Esophagus squamous epithelium (tissue), 5 donors: ENCODE measurements at places on chromosomes 2 and 18.

GRCh38 chr2:1588051-1588977, 156.0 kb downstream of the PXDN start:
- DNase-seq = no peak

GRCh38 chr2:68319398-68320117, at the start of gene CNRIP1:
CNRIP1 (minus strand) TSS chr2:68319949; CDS start chr2:68319400, 549 bp downstream.
- DNase-seq = no peak

- no peak for DNase-seq
Observed at GRCh38 chr2:230827774-230828271, 36.9 kb upstream of the ITM2C start.

- DNase-seq = no peak
Observed at GRCh38 chr2:168679741-168680310, 122.6 kb upstream of the NOSTRIN start.

- no peak for DNase-seq
Observed at GRCh38 chr2:254241-254640, 9.6 kb downstream of the SH3YL1 start.

- DNase-seq = no peak
Observed at GRCh38 chr2:128450211-128451024, 131.8 kb upstream of the HS6ST1 start.

GRCh38 chr2:199458009-199458805, 468 bp upstream of the SATB2 start:
- no peak for DNase-seq

- DNase-seq = no peak
Observed at GRCh38 chr2:68223419-68223818, 28.9 kb downstream of the PPP3R1 start.

- no peak for DNase-seq
Observed at GRCh38 chr2:191115391-191115790, 35.4 kb downstream of the STAT4 start.

DNA sequence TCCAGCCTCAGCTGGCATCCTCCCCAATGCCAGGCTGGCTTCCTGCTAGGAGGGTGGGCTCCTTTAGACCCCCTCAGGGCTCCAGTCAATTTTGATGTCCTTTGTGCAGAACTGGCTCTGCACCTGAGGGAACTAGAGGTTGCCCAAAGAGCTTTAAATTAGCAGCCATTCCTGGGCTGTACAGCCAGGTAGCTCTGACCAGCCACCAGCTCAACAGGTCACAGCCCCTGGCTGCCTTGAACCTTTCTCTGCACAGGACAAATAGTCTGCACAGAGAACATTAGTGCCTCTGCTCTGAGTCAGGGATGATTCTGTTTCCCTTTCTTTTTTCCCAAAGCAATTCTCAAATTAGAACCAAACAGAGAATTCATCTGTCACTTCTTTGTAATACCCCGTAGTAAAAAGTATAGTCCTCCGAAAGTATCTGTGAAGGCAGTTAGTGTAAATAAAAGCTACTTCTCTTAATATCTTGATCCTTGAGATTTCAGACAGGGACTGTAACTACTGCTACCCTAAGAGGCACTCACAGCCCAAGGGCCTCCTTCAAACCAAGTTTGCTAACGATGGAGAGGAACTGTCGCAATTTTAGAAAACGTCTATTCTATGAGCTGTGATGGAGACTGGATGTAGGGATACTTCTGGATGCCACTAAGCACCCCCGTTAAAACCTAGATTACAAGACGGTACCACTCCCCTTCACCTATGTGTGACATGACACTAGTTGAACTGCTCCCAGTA, 3.0 kb downstream of the TTC32 start:
- no peak for DNase-seq

DNA sequence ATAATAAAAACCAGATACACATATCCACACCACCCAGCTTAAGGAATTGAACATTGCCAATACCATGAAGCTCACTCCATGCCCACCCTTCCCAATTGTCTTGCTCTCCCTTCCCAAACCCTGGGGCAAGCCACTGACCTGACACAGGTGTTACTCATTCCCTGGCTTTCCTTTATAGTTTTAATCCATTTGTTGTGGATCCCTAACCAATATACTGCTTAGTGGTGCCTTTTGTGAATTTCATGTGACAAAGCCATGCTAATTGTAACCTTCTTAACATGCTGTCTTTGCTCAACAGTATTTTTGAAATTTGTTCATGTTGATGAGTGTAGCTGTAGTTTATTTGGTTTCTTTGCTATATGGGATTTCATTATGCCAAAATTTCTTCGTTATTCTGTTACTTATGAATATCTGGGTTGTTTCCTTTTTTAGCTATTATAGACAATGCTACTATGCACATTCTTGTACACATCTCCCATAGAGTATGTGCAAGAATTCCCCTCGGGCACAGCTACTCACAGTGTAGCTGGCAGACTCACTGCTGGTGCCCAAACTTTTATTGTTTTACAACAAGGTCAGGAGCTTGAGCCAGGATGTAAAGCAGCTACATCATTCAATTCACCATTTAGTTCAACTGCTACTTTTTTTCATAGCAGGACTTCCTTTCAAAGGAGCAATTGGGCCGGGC, 90.8 kb upstream of the ATL2 start:
- no peak for DNase-seq

DNA sequence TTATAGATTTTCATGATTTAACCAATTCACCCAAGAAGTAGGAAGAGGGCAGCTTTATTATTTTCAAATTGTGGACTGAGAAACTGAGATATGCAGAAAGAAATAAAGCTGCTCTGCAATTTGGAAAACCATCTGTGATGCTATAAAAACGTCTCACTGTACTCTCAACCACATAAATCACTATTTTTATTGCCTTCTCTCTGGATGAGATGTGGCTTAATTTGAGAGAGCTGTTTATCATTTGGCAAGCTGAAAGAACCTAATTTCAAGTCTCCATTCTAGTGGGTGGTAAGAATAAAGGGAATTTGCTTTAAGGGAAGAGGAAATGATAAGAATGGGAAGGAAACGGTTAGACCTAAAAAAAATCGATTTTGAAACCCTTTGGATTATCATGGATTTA, 49.9 kb upstream of the CYP1B1 start:
- no peak for DNase-seq

- DNase-seq = no peak
Observed at GRCh38 chr2:107622741-107623310, 203.9 kb upstream of the RGPD4 start.

- DNase-seq = no peak
Observed at GRCh38 chr2:197369228-197369932, 58.8 kb upstream of the ANKRD44 start.

GRCh38 chr2:24206242-24206641, 31.4 kb downstream of the FAM228A start:
- DNase-seq = no peak

- no peak for DNase-seq
Observed at GRCh38 chr2:98234776-98235175, 111.5 kb upstream of the CNGA3 start.

GRCh38 chr2:240626531-240627300, 1.4 kb downstream of the GPR35 start:
- no peak for DNase-seq

DNA sequence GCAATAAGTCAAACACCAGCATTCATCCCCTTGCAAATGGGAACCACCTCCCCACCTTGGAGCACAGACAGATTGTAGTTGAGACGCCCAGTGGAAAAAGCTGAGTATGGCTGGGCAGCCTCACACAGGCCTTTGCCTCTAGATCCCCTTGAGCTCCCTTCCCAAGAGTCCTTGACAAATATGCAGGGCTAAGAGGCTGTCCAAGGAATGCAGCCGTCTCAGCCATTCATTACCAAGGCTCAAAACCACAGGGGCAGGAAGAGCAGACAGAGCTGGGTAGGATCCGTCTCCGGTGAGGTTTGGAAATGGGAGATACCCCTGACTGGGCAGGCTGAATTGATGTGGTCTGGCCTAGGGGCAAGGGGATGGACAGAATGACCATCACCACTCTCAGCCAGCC, 557.1 kb downstream of the TNS1 start:
- DNase-seq = no peak

GRCh38 chr2:45755585-45756335, 104.3 kb downstream of the PRKCE start:
- DNase-seq = no peak

DNA sequence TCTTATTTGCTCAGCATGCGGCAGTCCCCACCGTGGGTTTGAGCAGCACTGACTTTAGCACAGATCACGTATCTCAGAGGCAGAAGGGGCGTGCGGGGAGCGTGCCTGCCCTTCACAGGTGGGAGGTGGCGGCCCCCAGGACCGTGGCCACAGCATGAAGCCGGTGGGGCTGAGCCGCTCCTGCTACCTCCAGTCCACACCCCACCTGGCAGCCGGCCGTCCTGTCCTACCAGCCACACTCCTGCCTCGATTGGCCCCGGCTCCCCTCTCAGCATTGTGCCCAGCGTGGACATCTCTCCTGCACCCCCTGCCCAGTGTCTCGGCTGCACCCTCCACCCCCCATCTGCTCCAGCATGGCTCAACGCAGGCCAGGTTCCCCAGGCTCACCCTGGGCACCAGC, 73.6 kb downstream of the NFATC1 start:
- no peak for DNase-seq

DNA sequence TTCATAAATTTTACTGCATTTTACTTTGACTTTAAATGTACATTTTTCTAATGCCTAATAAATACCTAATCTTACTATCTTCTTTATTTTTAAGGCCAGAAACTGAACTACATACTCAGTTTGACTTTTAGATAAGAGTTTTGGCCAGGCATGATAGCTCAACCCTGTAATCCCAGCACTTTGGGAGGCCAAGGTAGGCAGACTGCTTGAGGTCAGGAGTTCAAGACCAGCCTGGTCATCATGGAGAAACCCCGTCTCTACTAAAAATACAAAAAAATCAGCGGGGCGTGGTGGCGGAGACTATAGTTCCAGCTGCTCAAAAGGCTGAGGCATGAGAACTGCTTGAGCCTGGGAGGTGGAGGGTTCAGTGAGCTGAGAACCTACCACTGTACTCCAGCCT, 9.1 kb downstream of the ATF2 start:
- DNase-seq = no peak

- no peak for DNase-seq
Observed at GRCh38 chr2:102046135-102046986, 54.6 kb downstream of the IL1R2 start.

GRCh38 chr2:74835831-74836674, 2.1 kb downstream of the HK2 start:
- no peak for DNase-seq

DNA sequence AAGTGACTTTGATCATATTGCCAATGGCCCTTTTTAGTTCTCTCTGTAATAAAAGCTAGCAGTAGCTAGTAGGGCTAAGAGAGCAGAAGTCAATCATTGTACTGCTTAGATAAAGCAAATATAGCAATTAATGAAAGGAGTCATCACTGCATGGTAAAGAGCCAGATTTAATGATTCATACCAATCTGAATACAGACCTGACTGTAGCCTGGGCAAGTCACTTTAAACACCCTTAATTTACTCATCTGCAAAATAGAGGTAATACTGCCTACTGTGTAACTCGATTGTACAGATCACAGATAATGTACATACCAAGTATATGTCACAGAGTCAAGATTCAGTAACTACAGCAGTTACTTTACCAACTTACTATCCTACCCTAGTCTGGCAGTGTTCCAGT, 63.6 kb downstream of the ASXL2 start:
- no peak for DNase-seq

DNA sequence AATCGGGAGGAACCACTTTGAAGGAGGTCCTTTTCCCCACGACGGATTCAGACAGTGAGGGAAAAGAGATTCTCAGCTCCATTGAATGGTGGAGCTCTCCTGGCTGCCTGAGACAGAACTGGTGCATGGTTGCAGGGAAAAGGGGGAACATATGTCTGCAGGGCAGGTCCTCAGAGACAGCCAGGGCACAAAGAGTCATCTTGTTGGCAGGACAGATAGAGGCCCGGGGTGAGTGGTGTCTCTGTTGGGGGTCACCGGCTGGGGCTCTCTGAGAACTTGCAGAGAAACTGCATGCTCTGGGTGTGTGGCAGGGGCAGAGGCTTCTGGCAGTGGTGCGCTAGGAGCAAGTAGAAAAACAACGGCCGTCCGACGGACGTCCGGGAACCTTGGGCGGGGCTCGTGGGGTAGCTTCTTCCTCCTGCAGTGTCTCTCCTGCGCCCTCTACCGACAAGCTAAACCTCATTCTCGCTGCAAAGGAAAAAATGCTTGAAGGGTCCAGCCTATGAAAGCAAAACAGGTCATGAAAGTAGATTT, 94.3 kb downstream of the CDCA7 start:
- peak; percentile 14 for DNase-seq

GRCh38 chr18:13658436-13659204, 67.7 kb downstream of the FAM210A start:
- DNase-seq = no peak

- no peak for DNase-seq
Observed at GRCh38 chr2:33375054-33375453, 101.4 kb upstream of the RASGRP3 start.

DNA sequence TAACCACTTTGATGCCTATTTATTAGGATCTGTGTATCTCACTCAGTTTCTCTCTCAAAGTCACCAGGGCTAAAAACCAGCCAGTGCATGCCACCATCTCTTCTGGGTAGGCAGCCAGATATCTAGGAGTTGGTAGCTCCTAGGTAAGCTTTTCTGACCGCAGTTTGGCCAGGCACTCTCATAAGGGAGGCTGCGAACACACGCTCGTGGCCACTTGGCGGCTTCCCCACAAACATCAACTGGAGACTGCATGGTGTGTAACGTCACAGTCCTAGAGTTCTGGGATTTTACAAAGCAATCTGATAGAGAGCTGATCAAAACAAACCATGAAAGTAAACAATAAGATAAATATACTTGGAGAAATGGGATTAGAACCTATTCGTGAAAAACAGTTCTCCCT, 424.3 kb upstream of the ACVR2A start:
- DNase-seq = no peak

GRCh38 chr2:233429175-233429897, 75.0 kb downstream of the DGKD start:
- DNase-seq = no peak

GRCh38 chr2:116733699-116734098, 1080.8 kb upstream of the DDX18 start:
- no peak for DNase-seq

DNA sequence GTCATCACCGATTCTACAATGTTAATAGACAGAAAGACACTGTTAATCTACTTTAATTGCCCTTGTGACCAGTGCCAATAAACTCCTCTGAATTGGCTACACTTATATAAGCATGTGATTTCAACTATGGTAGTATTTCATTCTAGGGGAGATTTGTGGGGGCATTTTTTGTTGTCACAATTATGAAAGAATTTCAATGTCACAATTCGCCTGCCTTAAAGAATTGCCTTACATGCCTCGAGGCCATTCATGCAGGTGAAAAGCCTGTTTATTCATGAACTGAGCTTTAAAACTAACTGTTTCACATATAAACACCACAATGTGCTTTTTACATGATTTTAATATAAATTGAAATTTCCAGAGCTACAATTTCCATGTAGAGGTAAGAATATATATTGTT, 162.8 kb downstream of the GCA start:
- no peak for DNase-seq

GRCh38 chr2:13050764-13051163, 334.0 kb downstream of the TRIB2 start:
- no peak for DNase-seq

GRCh38 chr2:73069855-73070642, 1.5 kb downstream of the SFXN5 start:
- no peak for DNase-seq

GRCh38 chr18:57141208-57142129, 5.4 kb upstream of the BOD1L2 start:
- no peak for DNase-seq
